ENCODE measurements at places on chromosomes 4 and X.

- no peak for DNase-seq
Measured at GRCh38 chrX:12758291-12758690, 32.9 kb upstream of the PRPS2 start.

DNA sequence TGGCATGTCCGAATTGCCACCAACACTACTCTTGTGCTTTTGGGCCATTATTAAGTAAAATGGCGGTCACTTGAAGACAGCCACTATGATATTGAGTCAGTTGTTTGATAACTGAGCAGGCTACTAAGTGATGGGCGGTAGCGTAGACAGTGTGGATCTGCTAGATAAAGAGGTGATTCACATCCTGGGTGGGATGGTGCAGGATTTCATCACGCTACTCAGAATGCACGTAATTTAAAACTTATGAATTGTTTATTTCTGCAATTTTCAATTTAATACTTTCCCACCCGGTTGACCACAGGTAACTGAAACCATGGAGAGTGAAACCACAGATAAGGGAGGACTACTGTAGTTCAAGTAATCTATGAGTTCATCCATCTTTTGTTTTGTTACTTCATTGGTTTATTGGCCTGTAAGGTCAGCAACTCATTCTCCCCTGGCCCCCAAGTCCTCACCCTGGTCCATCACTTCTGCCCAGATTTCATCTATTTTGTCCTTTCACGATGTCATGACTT, 2.9 kb downstream of the ARAF start:
- DNase-seq: no peak

DNA sequence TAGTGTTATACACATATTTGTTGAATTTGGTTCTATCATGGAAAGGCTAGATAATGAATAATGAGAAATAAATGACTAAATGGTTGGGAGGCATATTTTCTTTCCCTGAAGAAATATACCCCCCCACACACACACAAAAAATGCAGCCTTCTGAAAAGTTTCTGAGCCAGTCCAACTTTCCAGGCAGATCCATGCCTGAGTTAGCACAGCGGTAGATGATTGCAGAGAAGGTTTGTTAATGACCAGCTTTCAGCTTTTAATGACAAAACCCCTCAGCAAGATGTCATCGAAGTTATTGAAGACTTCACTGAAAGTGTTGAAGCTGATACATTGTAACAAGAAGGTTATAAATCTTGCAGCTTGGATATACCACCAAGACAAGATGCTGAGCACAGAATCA, 61.4 kb downstream of the GBA3 start:
- no peak for DNase-seq

DNA sequence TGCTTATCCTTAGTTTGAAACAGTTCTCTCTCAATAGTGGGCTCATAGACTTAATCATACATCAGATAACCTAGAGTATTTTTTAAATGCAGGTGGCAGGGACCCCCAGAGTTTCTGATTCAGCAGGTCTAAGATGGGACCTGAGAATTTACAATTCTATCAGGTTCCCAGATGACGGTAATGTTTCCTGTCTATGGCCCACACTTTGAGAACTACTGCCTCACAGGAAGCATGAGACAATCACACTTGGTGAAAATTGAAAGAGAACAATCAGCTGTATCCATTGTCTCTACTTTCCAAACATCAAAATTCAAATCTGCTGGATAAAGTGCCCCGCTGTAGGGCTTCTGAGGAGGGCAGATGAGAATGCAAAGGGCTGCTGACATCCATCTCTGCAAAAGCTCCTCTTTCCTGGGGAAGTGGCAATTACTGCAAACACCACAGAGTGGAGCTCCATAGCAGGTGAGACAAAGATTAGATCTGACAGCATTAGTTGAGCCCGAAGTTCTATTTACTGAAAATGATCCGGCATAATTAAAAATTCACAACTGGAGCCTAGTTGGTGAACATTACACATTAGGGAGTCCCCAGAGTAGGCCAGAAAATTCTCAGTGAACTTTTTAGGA, 187.8 kb upstream of the MBNL3 start:
- no peak for DNase-seq

DNA sequence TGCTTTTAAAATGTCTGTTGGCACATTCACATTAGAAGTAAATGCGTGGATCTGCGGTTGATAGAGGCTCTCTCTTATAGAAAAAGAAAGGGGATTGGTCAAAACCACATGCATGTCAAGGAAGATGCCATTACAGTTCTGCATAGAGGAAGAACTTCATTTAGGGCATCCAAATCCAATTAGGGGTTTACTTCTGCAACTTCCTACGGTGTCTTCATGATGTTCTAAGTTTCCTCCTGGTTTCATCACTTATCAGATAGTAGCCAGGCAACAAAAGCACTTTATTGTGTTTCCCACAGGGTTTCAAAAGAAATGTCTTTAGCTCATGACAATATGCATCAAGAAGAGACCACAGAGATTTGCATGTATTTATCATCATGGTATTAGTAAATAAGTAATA, 136.0 kb upstream of the HPGD start:
- no peak for DNase-seq

GRCh38 chr4:74376888-74377483, 12.0 kb downstream of the EREG start:
- no peak for DNase-seq

- DNase-seq: no peak
Measured at GRCh38 chrX:78659955-78660354, 827 bp upstream of the RTL3 start.

DNA sequence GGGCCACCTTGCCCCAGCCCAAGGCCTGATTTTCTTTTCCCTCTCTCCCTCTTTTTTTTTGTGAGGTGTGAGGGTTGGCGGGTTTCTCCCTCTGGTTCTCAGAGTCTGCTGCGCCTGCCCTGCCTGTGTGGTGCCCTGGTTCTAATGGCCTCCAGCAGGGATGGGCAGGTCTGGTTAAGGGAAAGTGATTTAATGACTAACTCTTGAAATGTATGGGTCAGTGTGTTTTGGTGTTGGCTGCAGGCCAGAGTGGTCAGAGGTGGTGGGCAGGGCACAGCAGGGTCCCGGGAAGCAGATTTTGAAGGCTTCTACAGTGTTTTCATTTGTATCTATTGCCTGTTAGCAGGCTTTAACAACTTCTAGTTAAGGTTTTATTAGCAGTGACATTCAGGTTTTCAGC, 39.0 kb downstream of the JADE1 start:
- no peak for DNase-seq

GRCh38 chr4:145843148-145843547, 95.5 kb downstream of the ZNF827 start:
- DNase-seq: no peak

- DNase-seq: no peak
Measured at GRCh38 chr4:88130544-88131305, 27.7 kb downstream of the ABCG2 start.

DNA sequence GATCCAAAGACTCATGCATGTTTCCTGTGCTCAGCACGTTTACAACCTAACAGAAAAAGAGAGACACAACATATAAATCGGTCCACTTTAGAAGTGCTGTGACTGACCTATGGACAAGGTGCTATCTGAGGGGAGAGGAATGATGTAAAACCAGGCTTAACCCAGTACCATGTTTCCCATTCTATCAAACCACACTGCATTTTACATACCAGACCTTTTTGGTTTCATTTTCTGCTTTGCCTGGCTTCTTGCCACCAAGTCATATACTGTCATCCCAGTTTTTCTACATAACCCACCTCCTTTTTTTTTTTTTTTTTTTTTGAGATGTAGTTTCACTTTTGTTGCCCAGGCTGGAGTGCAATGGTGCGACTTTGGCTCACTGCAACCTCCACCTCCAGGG, 82.2 kb downstream of the KLF8 start:
- DNase-seq: no peak

DNA sequence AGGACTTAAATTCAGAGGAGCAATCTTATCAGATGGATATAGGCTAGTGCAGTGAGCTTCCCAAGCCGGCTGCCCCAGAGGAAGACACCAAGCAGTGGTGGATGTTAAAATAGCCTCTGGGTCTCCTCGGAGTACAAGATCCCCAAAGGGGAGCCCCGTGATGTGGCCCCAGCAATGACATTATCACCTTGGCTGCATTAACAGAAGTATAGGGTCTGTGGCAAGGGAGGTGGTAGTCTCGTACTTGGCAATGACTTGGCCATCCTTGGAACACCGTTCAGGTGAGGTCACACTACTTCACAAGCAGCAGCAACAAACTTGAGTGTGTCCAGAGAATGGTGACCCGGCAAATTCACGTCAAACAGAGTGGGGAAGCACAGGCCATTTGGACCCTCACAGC, 67.8 kb downstream of the PSAPL1 start:
- DNase-seq: no peak

DNA sequence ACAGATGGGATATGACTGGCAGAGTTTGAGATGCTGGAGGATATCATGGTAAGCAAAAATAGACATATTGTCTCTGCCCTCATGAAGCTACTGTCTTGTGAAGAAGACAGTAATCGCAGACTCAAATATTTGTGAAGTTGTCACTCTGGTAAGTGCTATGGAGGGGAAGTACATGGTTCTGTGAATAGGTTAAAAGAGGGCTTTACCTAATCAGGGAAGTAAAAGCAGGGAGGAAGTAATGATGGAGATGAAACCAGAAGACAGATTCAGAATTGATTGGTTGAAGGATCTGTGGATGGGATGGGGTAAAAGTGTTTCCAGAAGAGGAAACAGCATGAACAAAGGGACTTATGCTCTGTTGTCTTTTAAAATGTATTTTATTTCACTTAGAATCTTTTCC, 19.3 kb upstream of the MAGED1 start:
- no peak for DNase-seq

DNA sequence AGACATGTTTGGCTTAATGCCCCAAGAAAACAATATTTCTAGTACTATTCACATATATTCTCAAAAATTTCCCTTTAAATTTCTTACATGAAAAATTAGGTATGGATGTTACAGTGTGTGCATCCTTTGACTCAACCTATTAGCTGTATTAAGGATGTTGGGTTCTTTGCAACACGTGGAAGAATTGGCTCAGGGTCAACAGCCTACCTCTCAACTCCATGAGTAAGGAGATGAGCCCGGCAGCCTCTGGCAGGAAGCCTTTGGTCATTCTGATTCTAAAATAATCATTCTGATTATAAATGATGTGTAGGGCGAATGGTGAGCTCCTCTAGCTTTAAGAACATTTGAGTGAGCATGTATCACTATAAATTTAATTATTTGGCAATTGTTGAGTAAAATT, 148.0 kb upstream of the WDFY3 start:
- no peak for DNase-seq

GRCh38 chr4:55343887-55344286, 2.2 kb upstream of the SRD5A3 start:
- no peak for DNase-seq

DNA sequence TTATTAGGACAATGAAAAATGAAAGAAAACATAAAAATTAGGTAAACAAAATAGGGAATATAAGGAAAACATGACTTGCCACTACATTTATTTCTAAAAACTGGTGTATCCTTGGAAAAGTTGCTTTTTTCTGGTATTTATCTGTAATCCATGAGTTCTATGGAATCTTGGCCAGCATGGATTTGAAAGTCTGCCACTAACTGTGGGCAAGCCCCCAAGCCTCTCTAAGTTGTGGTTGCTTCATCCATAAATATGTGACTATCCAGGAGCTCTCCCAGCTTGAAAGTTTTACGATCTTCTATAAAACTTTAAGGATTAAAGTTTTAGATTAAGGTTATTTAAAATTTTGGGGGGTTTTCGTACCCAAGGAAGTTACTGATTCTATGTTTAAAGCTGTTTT, 21.8 kb downstream of the RPS6KA3 start:
- DNase-seq: no peak

DNA sequence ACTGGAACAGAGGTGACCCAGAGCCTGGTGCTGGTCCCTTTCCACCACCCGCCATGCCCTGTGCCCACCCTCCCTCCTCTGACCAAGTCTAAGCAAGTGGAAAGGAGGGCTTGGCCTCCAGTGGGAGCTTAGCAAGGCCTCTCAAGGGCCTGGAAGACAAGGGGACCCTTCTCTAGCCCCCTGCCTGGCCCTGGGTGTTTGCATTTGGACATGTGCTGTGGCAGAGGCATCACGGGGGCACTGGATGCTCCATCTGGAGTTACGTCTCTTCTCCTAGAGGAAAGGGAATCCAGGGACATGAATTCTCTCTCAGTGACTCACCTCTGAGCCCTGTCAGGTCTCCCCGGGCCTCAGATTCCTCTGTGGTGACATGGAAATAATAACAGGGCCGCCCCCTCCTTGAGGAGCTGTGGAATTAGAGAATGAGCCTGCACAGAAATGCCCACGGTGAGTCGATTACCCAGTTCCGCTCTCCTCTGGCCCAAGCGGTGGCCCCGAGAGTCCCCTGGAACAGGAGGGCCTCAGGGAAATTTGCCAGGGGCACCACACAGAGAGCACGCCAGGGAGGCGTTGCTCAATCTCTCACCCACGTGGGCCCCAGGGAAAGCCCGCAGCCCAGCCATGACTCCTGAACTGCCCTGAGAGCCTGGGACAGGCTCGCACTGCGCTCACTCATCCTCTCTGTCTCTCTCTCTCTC, 189.6 kb downstream of the BCOR start:
- DNase-seq: no peak

- peak; percentile 92 for DNase-seq
Measured at GRCh38 chr4:95190751-95191436, 357.9 kb downstream of the UNC5C start.

- DNase-seq: no peak
Measured at GRCh38 chrX:129754056-129755024, 15.6 kb downstream of the XPNPEP2 start.

GRCh38 chr4:182216005-182216404, 27.2 kb upstream of the TENM3 start:
- no peak for DNase-seq

GRCh38 chr4:186068581-186069348, at the start of gene TLR3:
TSS of gene TLR3 (plus strand) at chr4:186069156. CDS start at chr4:186076620, 7,464 bp downstream.
- no peak for DNase-seq

GRCh38 chr4:25621027-25621930, 34.4 kb upstream of the SLC34A2 start:
- no peak for DNase-seq

- no peak for DNase-seq
Measured at GRCh38 chr4:143405075-143405730, 68.5 kb downstream of the GAB1 start.

- no peak for DNase-seq
Measured at GRCh38 chr4:77181720-77182119, 24.7 kb downstream of the CCNG2 start.

DNA sequence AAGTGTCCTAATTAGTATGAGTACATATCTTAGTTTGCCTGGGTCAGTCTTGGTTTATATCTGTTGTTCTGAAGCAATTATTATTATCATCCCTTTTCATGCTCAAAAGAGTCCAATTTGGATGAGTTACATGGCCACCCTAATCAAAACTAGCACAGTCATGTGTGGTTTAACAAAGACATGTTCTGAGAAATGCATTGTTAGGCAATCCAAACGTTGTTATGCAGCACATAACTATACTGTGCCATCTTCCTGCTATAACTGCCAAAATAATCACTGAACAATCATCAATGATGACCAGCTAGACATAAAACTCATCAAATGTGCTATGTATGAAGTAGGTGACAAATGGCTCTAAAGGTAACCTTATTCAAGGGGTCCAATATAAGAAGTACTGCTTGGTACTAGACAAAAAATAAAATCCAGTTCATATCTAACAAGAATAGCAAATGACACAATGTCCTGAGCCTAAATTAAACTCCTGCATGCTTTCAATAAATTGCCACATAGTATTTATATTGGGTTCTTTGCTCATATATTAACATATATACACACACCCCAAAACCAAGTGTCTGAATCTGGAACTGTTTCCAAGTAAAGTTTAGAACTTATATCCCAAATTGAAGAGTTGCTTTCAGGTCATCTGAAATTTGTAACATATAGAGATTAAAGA, 41.9 kb downstream of the CNOT6L start:
- no peak for DNase-seq
